ENCODE measurements at places on chromosomes 2 and 18.
A peak's percentile ranks its signal among the peaks of the same experiment; 100 is the strongest.

DNA sequence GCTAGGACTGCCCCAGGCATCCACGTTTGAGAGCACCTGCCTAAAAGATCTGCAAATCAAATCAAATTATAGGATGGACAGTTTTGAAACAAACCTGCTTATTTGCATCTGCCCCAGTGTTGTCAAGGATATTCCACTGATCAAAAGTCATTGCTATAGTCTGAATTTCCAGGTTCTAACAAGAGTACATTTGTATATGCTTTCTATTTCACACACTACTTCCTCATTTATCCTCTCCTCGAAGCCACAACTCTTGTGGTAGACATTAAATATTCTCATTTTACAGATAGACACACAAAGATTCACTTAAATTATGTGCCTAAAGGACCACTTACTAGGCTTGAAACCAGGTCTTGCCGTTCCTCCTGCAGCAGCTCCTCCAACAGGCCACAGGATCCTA is 11.9 kb upstream of the TET3 start:
- no peak for DNase-seq

DNA sequence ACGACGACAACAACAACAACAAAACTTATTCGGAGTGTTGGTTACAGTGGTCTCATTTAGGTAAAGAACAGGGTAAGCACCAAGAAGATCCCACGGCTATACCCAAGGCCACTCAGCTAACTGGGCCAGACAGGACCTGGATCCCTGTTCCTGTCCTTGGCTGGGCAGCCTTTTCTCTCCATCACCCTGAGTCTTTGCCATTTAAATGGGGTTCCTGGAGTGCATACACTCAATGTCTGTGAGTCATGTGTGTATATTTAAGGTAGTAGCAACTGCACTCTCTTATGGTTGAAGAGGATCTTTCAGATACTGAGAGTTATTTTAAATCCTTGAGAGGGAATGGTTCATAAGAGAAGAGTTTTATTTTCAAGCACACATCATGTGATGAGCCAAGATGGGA is 35.3 kb downstream of the ADCYAP1 start:
- DNase-seq, result no peak

DNA sequence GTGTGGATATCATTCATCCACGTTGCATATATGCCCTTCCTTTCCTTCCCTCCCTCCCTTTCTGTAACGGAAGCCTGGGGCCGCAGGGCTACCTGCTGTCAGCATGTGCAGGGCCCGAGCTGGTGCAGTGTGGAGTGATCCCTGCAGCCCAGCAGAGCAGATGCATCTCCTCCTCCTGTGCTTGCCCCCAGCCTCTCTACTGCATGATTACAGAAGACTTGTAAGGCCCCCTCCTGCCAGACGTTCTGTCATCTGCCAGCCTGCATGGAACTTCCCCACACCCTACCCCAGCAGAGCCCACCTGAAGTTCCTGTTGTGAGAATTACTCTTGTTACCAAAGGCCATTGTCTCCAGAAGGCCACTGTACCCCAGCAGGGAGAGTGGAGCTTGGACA is 67.5 kb upstream of the FOSL2 start:
- DNase-seq, result no peak

DNA sequence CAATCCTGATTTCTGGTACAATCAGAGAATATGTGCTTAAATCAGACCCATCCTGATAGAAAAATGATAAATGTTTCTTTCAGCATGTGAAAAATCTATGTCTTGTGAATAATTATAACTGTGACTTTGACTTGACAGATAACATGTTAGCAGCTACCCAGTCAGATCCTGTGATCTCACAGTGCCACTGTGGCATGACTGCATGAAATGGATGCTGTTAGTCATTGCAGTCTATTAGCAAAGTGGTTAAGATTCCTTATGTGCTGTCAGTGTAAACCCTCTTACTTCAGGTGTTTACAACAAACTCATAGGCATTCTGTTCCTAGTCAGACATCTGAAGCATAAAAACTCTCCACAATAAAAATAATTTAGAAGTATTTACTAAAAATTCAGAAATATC is 244.6 kb upstream of the RND3 start:
- DNase-seq, result no peak

GRCh38 chr2:110140401-110140800 is 24.8 kb upstream of the MALL start:
- DNase-seq, result no peak

GRCh38 chr2:218397820-218398436 is 1.7 kb upstream of the CTDSP1 start:
- peak; percentile 94 for DNase-seq

- no peak for DNase-seq
These were observed 404.0 kb upstream of the MMADHC start for GRCh38 chr2:149991576-149991975.

DNA sequence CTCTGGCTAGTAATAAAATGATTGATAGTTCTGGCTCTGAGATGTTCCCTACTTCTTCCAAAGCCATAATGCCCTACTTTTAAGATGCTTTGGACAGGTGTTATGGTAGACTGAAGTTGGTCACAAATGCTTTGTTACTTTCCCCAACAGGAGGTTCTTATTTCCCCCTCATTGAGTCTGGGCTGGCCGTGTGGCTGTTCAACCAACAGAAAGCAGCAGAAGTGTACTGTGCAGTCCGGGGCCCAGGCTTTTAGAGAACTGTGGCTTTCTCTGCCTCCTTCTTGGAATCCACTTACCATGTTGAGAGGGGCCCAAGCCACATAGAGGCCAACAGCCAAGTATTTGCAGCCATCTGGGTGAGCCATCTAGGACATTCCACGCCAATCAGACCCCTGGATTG is 94.2 kb downstream of the KCTD1 start:
- no peak for DNase-seq

DNA sequence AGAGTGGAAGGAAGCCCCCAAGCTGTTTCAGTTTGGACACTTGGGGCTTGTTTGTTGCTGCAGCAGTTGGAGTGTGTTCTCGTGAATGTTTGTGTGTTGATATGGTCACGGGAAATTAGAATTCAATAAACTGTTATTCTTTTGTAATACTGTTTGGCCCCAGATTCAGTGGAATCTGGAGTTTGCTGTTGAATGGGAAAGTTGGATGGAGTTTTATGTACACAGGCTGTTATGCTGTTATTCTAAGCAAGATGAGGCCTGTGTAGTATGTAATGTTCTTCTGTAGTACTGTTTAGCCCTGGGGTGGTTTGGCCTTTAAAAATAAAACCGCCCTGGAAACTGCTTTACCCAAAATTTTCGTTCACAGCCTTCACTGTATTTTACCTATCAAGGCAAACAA is 810.4 kb upstream of the HS6ST1 start:
- no peak for DNase-seq

Measured in NCI-H510A treated with DMSO at 0.1 percent for 48 hours (cell line).